NCI-H2081 (cell line): ENCODE measurements at places on chromosomes 6 and 20.

DNA sequence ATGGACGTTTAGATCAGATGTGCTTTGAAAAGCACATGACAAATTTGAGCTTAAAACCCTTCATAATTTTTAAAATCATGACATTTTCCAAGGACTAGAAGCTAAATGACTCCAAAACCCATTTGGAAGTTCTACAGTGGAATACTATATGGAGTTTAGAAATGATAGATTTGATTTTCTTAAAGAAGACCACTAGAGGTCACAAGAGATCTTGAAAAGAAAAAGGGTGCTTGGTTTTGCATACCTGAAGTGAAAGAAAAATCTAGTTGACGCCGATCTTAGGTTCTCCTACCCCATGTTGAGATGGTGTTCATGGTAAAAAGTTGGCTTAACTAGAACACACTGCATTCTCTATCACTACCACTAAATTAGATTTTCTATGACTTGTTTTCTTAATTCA is 31.5 kb downstream of the CFAP61 start:
- DNase-seq: peak; percentile 83

DNA sequence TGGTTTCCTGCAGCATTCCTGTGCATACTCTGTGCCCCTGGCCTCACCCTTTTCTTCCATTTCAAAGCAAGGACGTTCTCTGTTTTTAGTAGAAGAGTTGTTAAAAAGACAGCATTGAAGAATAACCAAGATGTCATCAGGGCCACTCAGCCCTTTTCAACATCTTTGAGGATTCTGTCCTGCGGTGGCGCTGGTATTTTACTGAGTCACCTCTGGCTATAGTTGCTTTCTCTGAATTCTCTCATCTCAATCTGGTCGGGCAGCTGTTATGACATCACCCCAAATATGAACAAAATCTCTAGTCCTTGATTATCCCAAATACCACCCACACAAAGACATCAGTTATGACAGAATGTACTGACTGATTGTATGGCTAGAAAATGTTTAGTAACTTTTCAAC is 204.2 kb downstream of the GRIK2 start:
- DNase-seq: no peak

GRCh38 chr20:2809690-2810089 is 5.1 kb upstream of the C20orf141 start:
- DNase-seq: no peak

- no peak for DNase-seq
Measured at GRCh38 chr6:15622045-15622740, 40.6 kb downstream of the DTNBP1 start.

DNA sequence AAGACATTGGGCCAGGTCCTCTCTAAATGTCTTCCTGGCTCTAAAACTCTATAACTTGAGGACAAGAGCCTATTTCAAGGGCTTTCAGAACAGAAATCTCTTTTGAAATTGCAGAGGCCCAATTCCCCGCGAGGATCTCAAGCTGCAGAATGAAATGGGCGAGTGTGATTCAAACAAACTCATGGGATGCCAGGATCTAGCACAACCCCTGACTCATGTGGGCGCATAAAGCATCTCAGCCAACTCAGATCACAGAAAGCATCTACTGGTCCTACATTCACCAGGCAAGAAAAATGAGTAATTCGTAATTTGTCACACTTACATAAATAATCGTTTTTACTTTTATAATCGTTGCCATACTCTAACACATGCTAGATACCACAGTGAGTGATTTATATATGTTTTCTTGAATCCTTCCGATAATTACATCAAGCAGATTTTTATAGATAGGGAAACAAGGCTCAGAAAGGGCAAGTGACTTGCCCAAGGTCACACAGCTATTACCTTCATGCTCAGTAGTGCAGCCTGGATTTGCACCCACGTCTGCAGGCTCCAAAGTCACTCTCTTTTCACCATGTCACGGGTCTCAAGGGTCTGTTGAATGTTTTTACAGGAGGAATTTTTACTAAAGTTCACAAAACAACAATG is 26.2 kb downstream of the FOXF2 start:
- DNase-seq: no peak

- no peak for DNase-seq
Measured at GRCh38 chr20:63898882-63899558, 4.1 kb downstream of the DNAJC5 start.

- DNase-seq: peak; percentile 24
Measured at GRCh38 chr20:51461306-51461705, 81.2 kb downstream of the NFATC2 start.

- no peak for DNase-seq
Measured at GRCh38 chr6:5133943-5134342, 48.8 kb downstream of the PPP1R3G start.

DNA sequence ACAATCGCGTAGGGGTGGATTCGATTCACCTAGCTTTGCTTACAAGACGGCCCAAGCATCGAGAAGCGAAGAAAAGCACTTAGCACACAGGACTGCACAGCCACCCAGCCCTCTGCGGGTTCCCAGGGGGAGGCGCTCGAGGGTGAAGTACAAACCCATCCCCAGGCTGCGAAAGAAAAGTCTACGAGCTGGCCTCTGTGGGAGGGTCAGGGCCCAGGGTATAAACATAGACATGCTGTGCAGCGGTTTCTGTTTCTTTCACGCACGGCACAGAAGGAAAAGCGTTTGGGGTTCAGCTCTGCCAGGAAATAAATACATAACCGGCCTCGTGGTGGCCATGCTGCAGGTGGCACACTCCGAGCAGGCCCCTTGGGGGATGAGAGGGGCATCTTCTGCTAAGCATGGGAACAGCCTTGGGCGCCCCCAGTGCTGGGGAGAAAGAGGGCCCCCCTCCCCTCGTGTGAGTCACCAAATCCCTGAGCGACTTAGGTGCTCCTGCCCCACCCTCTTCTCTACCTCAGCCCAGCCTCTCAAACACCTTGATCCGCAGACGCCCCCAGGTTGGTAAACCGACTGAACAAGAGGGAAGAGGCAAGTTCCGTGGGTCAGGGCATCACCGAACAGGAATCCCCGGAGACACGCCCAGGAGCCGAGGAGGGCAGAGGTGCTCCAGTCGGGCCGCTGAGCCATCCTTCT is 91.6 kb upstream of the RIPOR2 start:
- DNase-seq: no peak

GRCh38 chr6:22598339-22598738 is 29.0 kb downstream of the HDGFL1 start:
- DNase-seq: no peak

DNA sequence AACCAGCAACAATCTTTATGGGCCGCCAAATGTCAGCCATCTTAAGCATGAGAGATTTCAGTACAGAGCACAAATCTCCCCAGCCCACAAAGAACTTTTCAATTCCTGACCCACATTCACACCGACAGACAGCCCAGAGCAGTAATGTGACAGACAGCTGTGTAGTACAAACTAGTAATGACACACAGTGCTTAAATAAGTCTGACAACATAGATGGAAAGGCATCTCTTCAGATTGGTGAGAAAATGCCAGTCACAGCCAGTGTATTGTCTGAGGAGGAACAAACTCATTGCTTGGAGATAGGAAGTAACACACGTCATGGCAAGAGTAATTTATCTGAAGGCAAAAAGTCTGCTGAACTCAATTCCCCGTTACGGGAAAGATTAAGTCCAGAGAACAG is 36.0 kb downstream of the KIZ start:
- no peak for DNase-seq

DNA sequence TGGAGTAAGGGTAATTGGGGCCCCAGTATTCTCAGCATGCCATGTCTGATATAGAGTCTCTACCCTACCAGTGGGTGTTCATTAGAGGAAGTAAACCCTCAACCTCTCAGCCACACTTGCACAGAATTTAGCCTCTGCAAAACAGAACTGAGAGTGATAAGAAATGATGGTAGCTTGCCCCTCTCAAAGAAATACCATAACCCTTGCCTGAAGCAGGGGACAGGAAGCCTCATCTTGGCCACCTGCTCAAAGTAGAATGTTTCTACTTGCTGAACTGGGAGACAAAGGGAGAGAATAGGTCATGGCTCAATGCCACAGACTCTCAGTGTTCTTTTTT is 33.7 kb downstream of the SPTLC3 start:
- DNase-seq: no peak

GRCh38 chr6:38599966-38600550 is 39.7 kb downstream of the BTBD9 start:
- DNase-seq: no peak

DNA sequence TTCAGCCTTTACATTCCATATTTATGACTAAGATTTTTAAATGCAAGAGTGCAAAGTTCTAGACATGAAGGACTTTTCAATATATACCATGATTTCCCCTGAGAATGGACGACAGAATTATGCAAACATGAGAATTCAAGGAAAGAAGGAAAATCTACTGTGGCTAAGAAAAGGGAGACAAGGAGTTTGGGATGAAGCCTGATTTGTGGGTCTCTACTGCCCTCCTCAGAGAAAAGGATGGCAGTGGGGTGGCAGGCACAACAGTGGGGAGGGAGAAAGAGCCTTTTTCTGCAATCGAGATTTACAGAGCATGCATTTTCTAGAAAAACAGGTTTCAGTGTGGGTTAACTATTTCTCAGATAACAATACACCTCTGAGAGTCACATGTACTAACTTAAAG is 466.9 kb upstream of the NRSN1 start:
- DNase-seq: peak; percentile 36
